ENCODE measurements at places on chromosomes 12 and 14.

GRCh38 chr14:92753250-92753649, 4.8 kb upstream of the LGMN start:
- DNase-seq = no peak
- peak overlapping the region; percentile 38 for H3K27ac ChIP-seq
- H3K27me3 ChIP-seq = no peaks in the 10 kb centered on the region
- no peak overlapping the region for H3K4me3 ChIP-seq

GRCh38 chr14:55000381-55000780, 26.5 kb downstream of the WDHD1 start:
- no peak overlapping the region for H3K4me3 ChIP-seq
- H3K27ac ChIP-seq = no peak overlapping the region
- H3K36me3 ChIP-seq = no peaks in the 10 kb centered on the region
- no peak for DNase-seq
- no peaks in the 10 kb centered on the region for H3K4me1 ChIP-seq

DNA sequence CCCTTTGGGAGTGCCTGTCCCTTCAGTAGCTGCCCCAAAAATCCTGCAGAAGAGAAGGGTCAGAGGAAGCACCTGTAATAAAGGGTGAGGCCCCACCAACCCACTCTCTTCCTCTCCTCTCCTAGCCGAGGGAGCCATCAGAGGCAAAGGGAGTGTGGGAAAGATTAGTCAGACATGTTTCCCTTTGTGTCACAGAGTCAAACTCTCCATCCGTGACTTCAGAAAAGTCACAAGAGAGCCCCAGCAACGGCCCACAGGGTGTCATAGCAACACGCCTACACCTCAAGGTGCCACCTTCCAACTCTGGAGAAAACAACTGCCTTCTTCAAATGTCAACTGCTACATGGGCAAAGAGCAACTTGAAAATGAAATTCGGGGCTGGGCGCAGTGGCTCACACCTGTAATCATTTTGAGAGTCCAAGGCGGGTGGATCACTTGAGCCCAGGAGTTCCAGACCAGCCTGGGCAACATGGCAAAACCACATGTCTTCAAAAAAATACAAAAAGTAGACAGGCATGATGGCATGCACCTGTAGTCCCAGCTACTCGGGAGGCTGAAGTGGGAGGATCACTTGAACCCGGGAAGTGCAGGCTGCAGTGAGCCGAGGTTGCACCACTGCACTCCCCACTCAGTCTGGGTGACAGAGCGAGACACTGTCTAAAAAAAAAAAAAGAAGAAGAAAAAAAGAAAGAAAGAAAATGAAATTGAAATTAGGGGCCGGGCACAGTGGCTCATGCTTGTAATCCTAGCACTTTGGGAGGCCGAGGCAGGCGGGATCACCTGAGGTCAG, 17.7 kb upstream of the CD27 start:
- no peaks in the 10 kb centered on the region for H3K36me3 ChIP-seq
- no peak overlapping the region for H3K4me3 ChIP-seq
- peaks cover 9% of the 10 kb centered on the region for H3K4me1 ChIP-seq
- no peaks in the 10 kb centered on the region for H3K27me3 ChIP-seq
- DNase-seq = no peak
- no peak overlapping the region for H3K27ac ChIP-seq

DNA sequence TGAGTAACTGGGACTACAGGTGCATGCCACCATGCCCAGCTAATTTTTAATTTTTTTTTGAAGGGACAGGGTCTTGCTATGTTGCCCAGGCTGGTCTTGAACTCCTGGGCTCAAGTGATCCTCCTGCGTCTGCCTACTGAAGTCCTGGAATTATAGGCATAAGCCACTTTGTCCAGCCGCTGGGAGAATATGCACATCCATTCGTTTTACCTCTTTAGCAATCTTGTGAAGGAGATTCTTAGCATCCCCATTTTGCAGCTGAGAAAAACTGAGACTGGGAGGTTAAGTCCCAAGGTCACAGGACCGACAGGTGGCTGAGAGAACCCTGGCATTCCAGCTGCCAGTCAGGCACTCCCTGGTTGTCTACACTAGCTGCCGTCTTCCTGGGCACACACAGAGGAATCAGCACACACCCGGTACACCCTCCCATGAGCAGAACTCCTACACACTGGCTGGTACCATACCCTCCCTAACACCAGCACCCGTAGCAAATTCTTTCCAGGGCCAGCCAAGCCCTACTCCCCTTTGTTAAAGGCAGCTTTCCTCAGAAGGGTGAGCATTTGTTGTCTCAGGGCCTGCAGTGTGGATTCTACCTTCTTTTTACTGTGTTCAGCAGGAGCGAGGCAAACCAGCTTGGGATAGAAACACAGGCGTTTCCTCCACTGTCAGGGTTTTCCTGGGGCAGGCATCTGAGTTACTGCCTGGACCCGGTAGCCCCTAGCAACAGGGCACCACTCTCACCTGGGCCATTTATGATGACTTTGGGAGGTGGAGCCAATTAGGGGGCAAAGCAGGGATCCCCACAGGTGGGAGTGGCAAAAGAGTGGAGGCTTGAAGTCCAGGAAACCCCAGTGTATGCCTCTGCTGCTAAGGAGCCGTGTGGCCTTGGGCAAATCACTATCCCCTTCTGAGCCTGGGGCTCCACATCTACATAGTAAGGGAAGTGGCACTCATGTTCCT, 70.2 kb downstream of the IRF2BPL start:
- peak overlapping the region; percentile 96 for H3K27ac ChIP-seq
- H3K27me3 ChIP-seq = no peaks in the 10 kb centered on the region
- peaks cover 74% of the 10 kb centered on the region for H3K4me1 ChIP-seq
- H3K36me3 ChIP-seq = no peaks in the 10 kb centered on the region

- H3K27me3 ChIP-seq = no peaks in the 10 kb centered on the region
- peaks cover 41% of the 10 kb centered on the region for H3K4me1 ChIP-seq
- no peak for DNase-seq
- H3K4me3 ChIP-seq = no peak overlapping the region
- no peaks in the 10 kb centered on the region for H3K36me3 ChIP-seq
Measured at GRCh38 chr12:79559591-79559990, 131.2 kb downstream of the PAWR start.

DNA sequence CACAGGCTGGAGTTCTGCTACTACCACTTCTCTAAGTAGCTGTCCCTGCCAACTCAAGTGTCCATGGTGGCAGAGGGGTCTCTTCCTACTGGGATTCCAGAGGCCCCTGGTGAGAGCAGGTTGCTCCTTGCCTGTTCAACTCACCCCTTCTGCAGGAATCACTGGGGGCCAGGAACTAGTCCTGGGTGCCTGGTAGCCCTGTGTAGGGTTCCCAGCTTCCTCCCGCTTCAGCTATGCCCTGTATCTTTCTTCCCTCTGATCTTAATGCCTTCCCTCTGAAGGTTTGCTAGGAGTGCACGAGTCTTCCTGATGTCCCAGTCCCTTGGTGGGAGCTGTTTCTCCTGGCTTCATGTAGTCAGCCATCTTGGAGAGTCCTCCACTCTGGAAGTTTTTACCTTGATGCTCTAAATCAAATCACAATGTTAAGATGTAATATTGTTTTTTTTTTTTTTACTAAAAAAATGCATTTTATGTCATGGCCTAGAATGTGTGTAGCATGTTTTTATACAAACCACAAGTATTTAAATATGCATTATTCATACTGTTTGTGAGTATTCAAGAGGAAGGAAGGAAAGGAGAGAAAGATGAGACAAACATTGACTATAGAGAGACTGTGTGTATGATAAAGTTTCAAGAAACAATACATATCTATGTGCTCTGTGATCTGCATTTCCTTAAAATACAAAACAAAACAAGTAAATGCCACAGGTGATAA, 54.7 kb downstream of the FRS2 start:
- no peaks in the 10 kb centered on the region for H3K27me3 ChIP-seq
- DNase-seq = no peak
- no peaks in the 10 kb centered on the region for H3K36me3 ChIP-seq
- H3K4me1 ChIP-seq = peaks cover 44% of the 10 kb centered on the region
- H3K27ac ChIP-seq = no peak overlapping the region

GRCh38 chr12:67811437-67812361, 163.2 kb downstream of the DYRK2 start:
- H3K27me3 ChIP-seq = no peaks in the 10 kb centered on the region
- H3K27ac ChIP-seq = no peak overlapping the region
- no peaks in the 10 kb centered on the region for H3K36me3 ChIP-seq
- peaks cover 9% of the 10 kb centered on the region for H3K4me1 ChIP-seq
- no peak overlapping the region for H3K4me3 ChIP-seq

DNA sequence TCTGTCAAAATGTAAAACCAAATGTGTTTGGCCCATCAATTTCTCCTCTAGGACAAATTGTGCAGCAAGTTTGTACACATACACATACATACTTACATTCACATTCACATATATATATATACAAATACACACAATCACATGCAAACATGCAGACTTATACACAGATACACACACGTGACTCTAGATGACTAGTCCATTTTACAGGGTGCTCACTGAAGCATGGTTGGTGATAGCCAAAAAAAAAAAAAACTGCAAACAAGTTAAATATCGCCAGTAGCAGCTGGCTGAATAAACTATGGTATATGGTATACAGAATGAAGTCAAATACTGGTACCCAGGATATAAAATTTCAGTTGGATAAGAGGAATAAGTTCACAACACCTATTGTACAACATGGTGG, 77.9 kb downstream of the SLC25A21 start:
- H3K27ac ChIP-seq = no peak overlapping the region
- no peak overlapping the region for H3K4me3 ChIP-seq
- no peak for DNase-seq
- no peaks in the 10 kb centered on the region for H3K36me3 ChIP-seq
- H3K27me3 ChIP-seq = no peaks in the 10 kb centered on the region
- H3K4me1 ChIP-seq = no peaks in the 10 kb centered on the region

DNA sequence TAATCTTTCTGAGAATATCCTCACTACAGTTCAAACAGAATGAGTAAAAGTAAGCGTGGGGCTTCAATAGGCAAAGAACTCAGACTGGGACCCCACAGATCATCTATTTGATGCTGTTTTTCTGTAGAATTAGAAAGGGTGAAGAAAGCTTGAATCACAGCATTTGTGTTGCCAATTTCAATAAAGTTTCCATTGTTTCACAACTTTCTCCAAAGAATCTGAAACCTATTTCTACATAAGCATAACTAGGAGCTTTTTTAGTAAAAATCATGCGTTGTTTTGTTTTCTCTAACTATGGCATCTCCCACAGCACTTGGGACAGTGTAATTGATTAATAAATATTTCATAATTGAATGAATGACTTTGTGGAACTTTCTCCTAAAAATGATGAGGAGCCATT, 16.7 kb upstream of the NEDD1 start:
- no peak overlapping the region for H3K4me3 ChIP-seq
- DNase-seq = no peak
- H3K36me3 ChIP-seq = no peaks in the 10 kb centered on the region
- H3K27ac ChIP-seq = no peak overlapping the region
- no peaks in the 10 kb centered on the region for H3K4me1 ChIP-seq

DNA sequence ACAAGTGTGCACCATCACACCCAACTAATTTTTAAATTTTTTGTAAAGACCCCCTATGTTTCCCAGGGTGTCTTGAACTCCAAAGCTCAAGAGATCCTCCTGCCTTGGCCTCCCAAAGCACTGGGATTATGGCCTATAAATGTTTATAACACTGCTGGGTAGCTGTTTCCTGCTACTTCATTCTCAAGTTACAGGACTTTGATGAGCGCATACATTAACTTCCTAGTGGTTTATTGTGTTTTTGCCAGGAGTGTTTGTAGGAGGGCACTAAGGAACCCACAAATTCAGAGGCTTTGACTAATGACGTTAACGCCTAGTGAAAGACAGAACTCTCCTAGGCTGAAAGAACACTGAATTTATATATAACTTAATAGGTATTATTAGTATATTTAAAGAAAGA, 15.2 kb upstream of the NAA30 start:
- no peak for DNase-seq
- no peak overlapping the region for H3K4me3 ChIP-seq
- no peaks in the 10 kb centered on the region for H3K36me3 ChIP-seq
- no peak overlapping the region for H3K27ac ChIP-seq

- DNase-seq = no peak
- no peaks in the 10 kb centered on the region for H3K27me3 ChIP-seq
- peaks cover 10% of the 10 kb centered on the region for H3K36me3 ChIP-seq
Measured at GRCh38 chr12:57063991-57064685, 14.2 kb upstream of the MYO1A start.

DNA sequence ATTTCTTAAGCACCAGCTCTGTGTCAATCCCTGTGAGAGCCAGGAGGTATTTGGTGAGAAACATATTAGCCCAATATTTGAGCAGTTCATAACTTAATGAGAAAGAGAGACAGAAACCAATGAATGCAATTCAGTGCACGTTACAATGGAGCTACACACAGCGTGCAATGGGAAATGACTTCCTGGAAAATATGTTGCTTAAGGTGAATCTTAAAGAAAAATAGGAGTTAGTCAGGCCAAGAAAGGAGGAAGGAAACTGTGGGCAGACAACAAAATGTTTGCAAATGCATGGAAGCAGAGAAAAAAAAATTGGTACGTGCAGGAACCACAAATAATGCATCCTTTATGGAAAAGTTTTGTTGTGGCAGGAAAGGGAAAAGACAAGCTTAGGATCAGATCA, 481.7 kb downstream of the BCAT1 start:
- H3K4me1 ChIP-seq = peaks cover 3% of the 10 kb centered on the region
- no peak overlapping the region for H3K27ac ChIP-seq
- H3K36me3 ChIP-seq = no peaks in the 10 kb centered on the region
- no peak overlapping the region for H3K4me3 ChIP-seq

DNA sequence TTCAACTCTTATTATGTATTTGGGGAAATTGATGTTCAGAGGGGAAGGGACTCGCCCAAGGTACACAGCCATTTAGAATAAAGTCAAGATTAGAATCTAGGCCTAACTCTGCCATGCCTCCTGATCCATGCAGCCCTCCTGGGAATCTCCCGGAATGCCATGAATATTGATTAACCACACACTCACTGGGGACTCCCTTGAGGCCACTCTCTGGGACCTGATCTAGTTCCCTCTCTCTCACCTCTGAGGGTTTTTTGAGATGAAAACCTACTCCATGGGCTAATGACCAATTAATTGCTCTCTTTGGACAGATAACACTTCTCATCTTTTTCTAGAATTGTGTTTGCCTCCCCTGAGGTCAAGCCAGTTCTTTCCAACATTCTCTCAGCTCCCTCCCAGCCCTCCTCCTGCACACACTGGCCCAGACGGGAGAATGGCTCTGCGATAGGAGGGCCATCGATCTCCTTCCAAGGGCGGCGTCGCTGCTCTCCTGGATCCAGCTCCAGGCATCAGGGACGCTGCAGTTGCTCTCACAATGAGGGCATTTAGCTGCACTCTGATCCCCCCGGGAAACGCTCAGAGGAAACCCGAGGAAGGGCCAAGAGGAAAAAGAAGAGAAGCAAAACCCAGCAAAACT, 22.6 kb downstream of the WSCD2 start:
- H3K27me3 ChIP-seq = no peaks in the 10 kb centered on the region
- DNase-seq = no peak
- H3K36me3 ChIP-seq = no peaks in the 10 kb centered on the region
- no peak overlapping the region for H3K27ac ChIP-seq
- no peak overlapping the region for H3K4me3 ChIP-seq

- no peaks in the 10 kb centered on the region for H3K36me3 ChIP-seq
- no peaks in the 10 kb centered on the region for H3K27me3 ChIP-seq
- no peak overlapping the region for H3K4me3 ChIP-seq
- no peaks in the 10 kb centered on the region for H3K4me1 ChIP-seq
Measured at GRCh38 chr12:1812650-1813302, 7.6 kb upstream of the LRTM2 start.

Measured in thoracic aorta (tissue), 2 donors.